ENCODE measurements at places on chromosomes 16 and 17. TPM values are rescaled to one million over a fixed set of nuclear protein-coding genes. Genes with fewer than 3 reads are reported as not detected.

ENO3 gene
- polyA plus RNA-seq: 12.8 TPM

- DNase-seq: no peak
Measured at GRCh38 chr16:88534638-88535190, 35.5 kb upstream of the ZC3H18 start.

GRCh38 chr17:33697557-33697956 is 404.5 kb upstream of the ASIC2 start:
- DNase-seq: no peak

DNA sequence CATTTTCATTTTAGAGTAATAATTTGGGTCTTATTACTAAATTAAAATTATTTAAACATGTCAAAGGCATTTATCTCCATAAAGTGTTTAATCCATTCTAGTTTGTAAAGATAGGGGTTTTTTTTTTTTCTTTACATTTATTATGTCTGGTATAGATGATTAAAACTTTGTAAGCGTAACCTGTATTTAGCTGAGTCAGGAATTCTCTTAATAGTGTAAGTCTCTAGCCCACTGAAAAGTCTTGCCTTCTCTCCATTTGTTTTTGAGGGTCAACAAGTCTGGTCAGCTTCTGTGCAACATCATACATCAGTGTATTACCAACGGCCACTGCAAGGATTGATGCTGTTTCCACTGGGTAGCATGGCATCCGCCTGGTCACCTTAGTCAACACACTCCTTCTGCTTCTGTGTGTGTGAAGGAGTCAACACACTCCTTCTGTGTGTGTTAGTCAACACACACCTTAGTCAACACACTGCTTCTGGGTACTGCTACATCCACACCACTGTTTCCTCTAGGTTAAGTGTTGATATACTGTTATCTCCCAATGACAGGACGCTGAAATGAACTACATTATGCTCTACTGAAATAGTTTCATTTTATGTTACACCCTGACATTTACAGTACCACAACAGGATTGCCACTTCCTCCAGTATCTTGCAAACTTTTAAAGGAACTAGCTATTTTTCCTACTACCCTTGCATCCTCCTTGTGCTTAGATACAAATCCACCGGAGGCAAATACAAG is 37.3 kb upstream of the VWA3A start:
- no peak for DNase-seq

TBC1D3I gene
- polyA plus RNA-seq: not detected

DNA sequence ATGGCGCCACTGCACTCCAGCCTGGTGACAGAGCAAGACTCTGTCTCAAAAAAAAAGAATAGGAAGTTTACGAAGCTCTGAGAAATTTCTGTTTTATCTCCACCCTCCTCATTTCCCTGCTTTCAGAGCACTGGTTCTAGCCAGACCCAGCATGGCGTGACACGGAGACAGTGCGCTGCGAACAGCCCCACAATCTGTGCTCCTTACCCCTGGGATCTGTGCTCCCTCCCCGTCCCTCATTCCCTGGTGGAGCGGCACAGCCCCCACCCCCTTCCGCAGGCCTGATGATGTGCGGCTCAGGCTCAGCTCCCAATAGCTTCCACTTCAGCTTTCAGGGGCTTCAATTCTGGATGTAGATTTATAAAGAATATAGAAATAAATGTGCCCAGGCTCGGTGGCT is 56.1 kb upstream of the ENDOV start:
- DNase-seq: no peak

C17orf113 gene
- 5.0 TPM for polyA plus RNA-seq

GRCh38 chr17:79674506-79675412 is 56.0 kb upstream of the ENPP7 start:
- DNase-seq: no peak

DNA sequence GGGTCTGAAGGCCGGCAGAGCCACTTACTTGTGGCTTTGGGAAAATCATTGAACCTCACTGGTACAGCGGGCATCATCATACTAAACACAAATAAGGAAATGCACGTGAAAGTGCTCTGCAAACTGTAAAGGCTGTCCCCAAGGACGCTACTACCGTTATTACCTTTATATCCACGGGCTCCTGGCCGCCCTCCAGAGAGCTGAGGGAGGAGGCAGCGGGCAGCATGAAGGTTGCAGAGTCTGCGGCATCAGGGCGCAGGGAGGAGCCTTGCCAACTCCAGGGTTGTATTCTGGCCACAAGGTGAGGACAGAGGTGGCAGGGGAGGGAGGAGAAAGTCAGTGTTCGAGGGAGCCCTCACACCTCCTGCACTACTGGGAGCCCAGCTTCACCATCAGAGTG is 68.3 kb upstream of the GCSH start:
- no peak for DNase-seq

DPEP2 gene
- 3.0 TPM for polyA plus RNA-seq

DNA sequence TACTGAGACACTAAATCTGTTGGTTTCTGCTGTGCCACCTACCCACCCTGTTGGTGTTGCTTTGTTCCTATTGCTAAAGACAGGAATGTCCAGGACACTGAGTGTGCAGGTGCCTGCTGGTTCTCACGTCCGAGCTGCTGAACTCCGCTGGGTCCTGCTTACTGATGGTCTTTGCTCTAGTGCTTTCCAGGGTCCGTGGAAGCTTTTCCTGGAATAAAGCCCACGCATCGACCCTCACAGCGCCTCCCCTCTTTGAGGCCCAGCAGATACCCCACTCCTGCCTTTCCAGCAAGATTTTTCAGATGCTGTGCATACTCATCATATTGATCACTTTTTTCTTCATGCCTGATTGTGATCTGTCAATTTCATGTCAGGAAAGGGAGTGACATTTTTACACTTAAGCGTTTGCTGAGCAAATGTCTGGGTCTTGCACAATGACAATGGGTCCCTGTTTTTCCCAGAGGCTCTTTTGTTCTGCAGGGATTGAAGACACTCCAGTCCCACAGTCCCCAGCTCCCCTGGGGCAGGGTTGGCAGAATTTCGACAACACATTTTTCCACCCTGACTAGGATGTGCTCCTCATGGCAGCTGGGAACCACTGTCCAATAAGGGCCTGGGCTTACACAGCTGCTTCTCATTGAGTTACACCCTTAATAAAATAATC is 14.6 kb downstream of the STH start:
- DNase-seq: peak; percentile 23

DNA sequence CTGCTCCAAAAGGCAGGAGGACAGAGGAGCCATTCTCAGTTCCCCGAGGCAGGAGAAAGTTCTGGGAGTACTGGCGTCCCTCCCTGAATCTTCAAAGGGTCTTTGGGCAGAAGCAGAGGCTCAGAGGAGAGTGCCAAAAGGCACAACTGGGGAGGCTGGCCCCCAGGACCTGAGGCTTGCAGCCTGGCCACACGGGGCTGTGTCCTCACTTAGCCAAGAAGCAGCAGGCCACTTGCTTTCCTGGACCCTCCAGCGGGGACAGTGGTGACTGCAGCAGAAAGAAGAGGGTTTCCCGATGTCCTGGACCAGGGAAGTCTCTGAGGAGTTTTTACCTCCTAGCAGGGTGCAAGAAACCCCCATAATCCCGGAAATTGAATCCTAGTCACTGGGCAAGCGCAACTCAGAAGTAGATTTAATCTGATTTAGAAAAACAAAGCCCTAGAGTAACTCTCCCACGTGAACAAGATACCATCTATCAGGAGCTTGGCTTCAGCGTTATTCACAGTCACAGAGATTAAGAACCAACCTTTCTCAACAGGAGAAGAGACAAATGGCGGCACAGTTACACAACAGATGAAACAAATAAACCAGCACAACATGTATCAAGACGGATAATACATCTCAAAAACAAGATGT is 25.5 kb upstream of the BCO1 start:
- no peak for DNase-seq

- peak; percentile 91 for DNase-seq
Measured at GRCh38 chr16:3457434-3458252, 14.2 kb downstream of the NAA60 start.

GRCh38 chr16:88346680-88347505 is 35.9 kb upstream of the ZNF469 start:
- DNase-seq: no peak

TNS4 gene
- 0.12 TPM for polyA plus RNA-seq

- DNase-seq: no peak
Measured at GRCh38 chr16:31491778-31492418, 9.0 kb downstream of the SLC5A2 start.

GRCh38 chr17:7878234-7878633 is 10.4 kb upstream of the CHD3 start:
- DNase-seq: no peak

- DNase-seq: peak; percentile 72
Measured at GRCh38 chr17:76262732-76263344, 2.3 kb upstream of the UBALD2 start.

GRCh38 chr17:57541472-57542394 is 203.4 kb downstream of the CCDC182 start:
- no peak for DNase-seq

TMEM204 gene
- 15.3 TPM for polyA plus RNA-seq

APRT gene
- 97.9 TPM for polyA plus RNA-seq

- no peak for DNase-seq
Measured at GRCh38 chr16:10367616-10368188, 18.2 kb upstream of the ATF7IP2 start.

DNA sequence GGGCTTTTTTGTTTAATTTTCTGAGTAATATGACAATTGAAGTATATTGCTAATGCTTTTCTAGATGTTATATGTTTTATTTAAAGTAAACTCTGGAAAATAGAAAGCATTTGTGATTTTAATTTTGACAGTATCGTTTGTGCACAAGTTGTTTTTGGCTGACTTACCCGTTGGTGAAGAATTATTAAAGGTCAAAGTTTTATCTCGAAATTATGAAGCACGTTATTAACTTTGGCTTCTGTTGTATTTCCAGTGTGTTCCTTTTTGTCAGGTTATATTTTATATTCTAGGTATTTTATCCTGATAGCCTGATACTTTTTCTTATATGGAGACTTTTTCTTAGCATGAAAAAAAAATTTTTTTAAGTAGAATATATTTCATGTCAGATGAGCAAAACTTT is 16.8 kb downstream of the PRKCA start:
- DNase-seq: no peak

KRTAP3-2 gene
- polyA plus RNA-seq: not detected

DNA sequence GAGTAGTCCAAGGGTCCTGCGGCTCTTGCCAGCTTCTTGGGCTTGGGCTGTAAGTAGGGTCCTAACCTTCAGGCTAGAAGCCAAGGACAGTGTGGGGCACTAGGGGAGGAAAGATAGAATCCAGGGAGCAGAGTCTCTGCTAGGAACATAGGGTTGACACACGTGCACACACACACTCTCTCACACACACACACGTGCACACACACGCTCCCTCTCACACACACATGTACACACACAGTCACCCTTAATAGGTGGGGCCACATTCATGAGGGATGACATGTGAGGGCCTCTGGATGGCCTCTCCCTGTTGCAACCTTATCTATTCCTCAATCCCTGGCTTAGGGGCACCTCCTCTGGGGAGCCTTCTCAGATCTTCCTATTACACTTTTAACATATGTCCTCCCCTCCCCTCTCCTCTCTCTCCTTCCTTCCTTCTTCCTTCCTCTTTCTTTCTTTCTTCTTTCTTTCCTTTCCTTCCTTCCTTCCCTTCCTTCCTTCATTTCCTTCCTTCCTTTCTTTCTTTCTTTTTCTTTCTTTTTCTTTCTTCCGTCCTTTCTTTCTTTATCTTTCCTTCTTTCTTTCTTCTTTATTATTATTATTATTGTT is 3.1 kb downstream of the EPX start:
- no peak for DNase-seq

RGS9 gene
- 11.0 TPM for polyA plus RNA-seq

ZNF597 gene
- polyA plus RNA-seq: 3.6 TPM

DNA sequence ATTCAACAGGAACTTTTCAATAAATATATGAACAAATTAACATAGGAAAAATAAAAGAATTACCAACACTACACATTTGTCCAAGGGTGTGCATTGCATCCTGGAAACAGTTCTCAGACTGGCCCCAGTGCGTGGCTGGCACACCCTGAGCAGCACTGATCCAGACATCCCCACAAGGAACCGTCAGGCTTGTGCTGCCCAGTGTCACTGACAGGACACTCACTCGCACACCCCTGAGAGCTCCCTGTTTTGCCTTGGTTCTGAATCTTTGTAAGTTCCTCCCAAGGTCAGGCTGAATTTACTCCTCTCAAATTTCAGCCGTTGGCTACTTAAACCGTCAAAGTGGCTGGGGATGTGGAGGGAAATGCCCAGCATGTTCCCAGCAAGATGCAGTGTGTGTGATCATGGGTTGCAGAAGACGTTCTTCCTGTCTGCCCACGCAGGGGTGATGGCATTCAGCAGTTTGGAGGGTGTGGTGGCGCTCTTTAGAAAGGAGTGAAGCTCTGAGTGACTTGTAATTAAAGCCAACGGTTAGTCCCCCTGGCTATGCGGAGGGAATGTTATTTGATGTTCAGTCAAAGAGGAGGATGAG is 1.7 kb downstream of the MT2A start:
- no peak for DNase-seq

DNA sequence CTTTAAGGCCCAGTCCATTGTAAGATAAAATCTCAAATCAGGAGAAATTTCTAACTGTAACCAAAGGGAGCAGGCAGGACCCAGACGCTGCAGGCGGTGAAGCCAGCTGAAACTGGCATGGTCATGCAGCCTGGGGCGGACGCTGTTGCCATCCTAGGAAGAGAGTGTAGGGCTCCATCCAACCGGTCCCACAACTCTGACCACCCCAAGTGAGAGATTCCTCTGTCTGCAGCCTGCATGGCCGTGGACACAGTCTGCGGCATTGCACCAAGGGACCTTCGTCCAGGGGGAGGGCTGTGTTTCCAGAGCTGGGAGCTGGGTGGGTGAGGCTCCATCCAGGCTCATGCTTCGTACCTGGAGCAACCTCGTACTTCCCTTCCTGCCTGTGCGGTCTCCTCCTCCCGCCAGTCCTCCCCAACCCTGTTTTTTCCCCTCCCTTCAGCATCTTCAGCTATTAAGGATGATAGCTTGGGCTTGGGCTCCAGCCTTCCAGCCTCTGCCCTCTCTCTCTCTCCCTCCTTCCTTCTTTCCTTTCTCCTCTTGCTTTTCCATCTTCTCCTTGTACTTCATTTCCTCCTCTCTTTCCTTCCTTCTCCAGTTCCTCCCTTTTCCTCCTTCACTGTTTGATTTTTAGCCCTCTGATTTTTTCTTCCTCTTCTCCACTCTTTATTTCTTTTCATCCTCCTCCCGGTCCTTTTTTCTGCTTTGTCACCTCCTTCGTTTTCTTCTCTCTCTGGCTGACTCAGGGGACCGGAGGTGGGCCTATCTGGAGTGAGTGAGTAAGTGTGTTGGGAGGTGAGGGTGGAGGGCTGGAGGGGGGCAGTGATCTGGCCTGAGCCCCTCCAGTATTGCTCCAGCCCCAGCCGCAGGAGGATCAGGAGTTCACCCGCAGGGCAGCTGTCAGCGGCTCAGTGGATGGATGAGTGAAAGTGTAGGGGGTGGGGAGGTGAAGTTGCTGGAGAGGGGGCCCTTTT is 17.0 kb upstream of the LHX1 start:
- no peak for DNase-seq
